ENCODE measurements at places on chromosomes 6 and 20.

DNA sequence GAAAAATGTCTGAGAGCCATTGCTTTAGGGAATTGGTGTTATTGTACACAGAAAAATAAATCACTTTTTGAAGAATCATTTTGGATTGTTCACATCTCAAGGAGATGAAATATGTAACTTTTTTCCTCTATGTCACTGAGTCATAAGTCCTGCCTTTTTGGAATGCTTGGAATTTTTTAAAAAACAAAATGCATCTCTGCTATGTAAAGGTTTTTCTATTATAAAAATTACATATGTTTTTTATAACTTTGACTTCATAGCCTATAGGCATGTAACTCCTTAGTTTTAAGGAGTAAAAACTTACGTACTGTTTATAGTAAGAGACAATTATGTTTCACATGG, 8.7 kb downstream of the RNF144B start:
- no peak for DNase-seq

DNA sequence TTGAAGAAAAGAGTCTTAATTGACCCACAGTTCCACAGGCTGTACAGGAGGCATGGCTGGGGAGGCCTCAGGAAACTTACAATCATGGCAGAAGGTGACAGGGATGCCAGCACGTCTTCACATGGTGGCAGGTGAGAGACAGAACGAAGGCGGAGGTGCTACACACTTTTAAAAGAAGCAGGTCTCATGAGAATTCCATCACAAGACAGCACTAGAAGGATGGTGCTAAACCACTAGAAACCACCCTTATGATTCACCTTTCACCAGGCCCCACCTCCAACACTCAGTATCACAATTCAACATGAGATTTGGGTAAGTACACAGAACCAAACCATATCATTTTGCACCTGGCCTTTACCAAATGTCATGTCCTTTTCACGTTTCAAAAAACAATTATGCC, 20.9 kb downstream of the TAGAP start:
- no peak for DNase-seq

- no peak for DNase-seq
Observed at GRCh38 chr20:60053125-60053817, 95.0 kb downstream of the CDH26 start.

- no peak for DNase-seq
Observed at GRCh38 chr6:148892247-148892646, 145.4 kb downstream of the UST start.

- DNase-seq: no peak
Observed at GRCh38 chr6:56953597-56954402, 1.1 kb upstream of the BEND6 start.

GRCh38 chr6:149324428-149324827, 6.9 kb downstream of the TAB2 start:
- DNase-seq: no peak

- DNase-seq: no peak
Observed at GRCh38 chr6:120735641-120736040, 598.6 kb downstream of the TBC1D32 start.

- DNase-seq: no peak
Observed at GRCh38 chr6:25946631-25947030, 16.0 kb upstream of the TRIM38 start.

GRCh38 chr20:1802385-1803060, 92.7 kb upstream of the SIRPA start:
- no peak for DNase-seq

DNA sequence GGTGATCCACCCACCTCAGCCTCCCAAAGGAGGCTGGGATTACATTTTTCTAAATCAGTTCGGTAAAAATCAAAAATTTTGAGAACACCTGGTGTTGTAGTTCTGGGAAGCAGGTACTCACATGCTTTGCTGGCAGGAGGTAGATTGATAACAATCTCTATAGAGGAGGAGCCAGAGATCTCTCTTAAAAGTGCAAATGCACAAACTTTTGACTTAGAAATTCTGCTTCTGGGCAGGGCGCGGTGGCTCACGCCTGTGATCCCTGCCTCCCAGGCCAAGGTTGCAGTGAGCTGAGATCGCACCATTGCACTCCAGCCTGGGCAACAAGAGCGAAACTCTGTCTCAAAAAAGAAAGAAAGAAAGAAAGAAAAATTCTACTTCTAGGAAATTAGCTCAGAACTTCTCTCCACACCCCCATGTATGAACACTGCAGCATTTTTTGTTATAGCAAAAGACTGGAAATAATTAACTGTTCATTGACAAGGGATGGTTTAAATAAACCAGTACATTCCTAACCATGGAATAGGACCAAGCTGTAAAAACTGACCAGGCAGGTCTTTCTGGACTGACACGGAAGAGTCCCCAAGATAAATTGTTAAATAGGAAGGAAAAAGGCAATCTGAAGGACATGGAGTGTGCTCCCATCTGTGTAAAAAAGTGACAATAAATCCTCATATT, 14.4 kb upstream of the TRIB3 start:
- DNase-seq: no peak

DNA sequence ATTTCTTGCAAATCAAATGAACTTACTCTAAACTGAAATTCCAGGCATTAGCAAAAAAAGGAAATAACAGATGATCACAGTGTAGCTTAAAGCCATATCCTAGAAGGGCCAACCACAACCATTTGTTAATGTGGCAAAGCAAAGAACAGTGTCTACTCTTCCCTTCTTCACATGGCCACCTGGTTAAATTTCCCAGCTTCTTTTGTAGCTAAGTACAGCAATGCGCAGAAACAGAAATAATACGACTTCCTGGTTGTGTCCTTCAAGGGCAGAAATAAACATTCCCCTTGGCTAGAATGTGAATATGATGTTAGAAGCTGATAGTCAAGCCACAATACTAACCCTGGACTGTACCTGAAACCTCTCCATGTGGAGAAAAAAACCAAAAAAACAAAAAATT, 9.6 kb downstream of the SNX3 start:
- no peak for DNase-seq

DNA sequence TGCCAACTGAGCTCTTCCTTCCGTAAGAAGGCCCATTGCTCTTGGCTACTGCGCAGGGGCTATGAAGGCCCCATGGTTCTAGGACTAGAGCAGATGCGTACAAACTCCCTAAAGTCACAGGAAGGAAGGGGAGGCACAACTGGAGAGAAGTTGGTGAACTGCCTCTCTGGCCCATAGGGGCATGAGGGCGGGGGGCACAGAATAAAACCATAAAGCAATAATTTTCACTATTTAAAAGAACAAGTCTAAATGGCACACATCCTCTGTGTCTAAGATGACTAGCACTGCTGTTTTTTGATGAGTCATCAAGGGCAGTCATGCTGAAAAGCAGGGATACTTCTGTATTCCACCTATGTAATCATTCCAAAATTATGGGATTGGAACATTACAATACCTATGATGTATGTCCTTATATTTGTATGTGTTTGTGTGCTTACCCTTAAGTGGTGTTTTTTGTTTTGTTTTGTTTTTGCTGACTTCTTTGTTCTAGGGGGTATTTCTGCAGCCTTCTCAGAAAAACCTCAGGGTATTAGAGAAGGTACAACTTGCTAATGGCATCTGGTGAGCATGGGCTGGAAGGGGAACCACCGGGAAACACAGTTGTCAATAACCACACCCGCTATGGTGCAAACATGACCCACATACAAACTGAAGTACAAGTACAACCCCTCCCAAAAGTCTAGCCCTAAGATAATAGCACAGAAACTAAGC, 36.9 kb downstream of the B4GALT5 start:
- DNase-seq: no peak

All from stimulated activated CD8-positive, alpha-beta memory T cell treated with anti-CD3 and anti-CD28 coated beads, Interleukin-4, amount 100 ng/mL, for 1 hour (primary cell).